ENCODE measurements at places on chromosomes 6 and 20.

GRCh38 chr20:3679749-3680700 is 1.8 kb downstream of the ADAM33 start:
- DNase-seq, result no peak

GRCh38 chr6:5995949-5996713 is 10.6 kb downstream of the NRN1 start:
- DNase-seq, result no peak

- no peak for DNase-seq
These were observed 194.3 kb upstream of the MARCKS start for GRCh38 chr6:113662688-113663333.

GRCh38 chr20:63896264-63897105 is 1.6 kb downstream of the DNAJC5 start:
- DNase-seq, result peak; percentile 29

All from MCF 10A (cell line).